Stimulated activated memory B cell treated with anti-CD40 and anti-IgM and Interleukin-4, amounts not matched to agents 10 μg/mL and 1 μg/mL and 100 μg/mL, for 72 hours (primary cell): ENCODE measurements at places on chromosomes 1 and 21.

GRCh38 chr1:243420946-243421685 lies 165.3 kb downstream of the SDCCAG8 start:
- no peak for ATAC-seq

DNA sequence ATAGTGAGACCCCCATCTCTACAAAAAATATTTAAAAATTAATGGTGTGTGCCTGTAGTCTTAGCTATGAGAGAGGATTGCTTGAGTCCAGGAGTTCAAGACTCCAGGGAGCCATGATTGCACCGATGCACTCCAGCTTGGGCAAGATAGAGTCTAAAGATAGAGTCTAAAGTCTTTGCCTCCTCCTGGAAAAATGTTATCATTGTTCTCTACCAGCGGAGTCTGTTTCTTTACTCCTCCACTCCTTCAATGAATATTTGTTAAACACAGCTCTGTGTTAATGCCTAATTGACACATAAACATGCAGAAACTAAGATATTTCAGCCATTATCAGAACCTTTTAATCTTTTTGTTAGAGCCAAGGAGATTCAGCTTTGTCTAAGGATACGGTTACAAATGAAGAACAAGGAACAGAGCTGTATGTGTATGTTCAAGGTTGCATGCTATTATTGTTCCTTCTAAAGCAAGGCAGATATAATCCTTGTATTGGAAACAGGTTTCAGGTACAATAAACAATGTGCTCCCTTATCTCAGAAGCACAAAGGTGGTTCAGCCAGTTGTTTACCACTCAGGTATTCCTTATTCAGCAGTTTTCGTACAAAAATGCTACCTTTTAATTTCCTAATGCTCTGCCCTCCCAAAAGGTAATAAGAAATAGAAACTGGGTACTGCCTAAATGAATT lies 15.4 kb downstream of the OVAAL start:
- ATAC-seq = no peak

GRCh38 chr1:117089996-117090395 lies 29.9 kb downstream of the TTF2 start:
- no peak for ATAC-seq

DNA sequence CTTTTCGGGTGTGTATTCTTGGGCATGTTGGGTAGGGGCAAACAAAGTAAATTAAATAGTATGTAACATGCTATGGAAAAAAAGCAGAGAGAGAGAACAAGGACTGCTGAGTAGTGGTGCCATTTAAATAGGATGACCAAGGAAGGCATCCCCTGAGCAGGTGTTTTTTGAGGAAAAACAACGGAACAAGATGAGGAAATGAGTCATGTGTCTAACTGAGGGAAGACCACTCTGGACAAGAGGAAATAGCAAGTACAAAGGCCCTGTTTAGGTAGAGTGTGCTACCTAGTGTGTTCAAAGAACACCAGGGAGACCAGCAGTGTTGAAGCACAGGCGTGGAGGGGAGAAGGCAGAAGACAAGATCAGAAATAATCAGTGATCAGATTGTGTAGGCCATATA lies 20.1 kb upstream of the GUCA2A start:
- no peak for ATAC-seq

DNA sequence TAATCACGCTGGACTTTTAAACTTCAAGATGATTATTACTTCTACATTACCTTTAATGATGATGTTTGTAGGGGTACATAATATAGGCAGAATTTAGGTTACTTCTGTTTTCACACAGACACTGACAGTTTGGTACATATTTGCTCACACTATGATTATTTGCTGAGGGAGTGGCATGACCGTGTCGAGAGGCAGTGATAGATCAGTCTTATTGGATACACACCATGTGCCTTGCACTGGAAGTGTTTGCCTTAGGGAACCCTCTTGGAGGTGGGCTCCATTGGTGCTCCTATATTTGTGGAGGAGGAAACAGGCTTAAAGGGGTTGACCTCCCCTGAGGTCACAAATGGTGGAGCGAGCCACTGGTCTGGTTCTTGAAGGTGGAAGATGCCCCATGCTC lies 132.1 kb downstream of the PRDM2 start:
- no peak for ATAC-seq

- no peak for ATAC-seq
Observed at GRCh38 chr1:112196731-112197130, 199.3 kb upstream of the CTTNBP2NL start.

GRCh38 chr21:29238053-29238966 lies 60.4 kb upstream of the BACH1 start:
- no peak for ATAC-seq

DNA sequence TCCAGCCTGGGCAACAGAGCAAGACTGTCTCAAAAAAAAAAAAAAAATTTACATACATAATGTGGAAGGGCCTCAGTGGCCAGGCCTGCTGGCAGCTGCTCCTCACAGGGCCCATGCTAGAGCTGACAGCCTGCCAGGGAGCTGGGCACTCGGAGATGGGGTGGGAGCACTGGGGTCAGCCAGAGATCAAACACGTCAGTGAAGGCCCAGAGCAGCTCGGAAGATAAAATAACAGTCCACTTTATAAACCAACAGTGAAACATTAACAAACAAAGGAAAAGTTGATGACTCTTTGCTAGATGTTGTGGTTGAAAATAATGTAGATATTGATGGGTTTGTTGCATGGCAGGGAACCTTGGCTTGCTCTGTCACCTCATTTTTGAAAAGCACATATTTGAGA lies 42.7 kb downstream of the ATP5PF start:
- ATAC-seq = no peak

DNA sequence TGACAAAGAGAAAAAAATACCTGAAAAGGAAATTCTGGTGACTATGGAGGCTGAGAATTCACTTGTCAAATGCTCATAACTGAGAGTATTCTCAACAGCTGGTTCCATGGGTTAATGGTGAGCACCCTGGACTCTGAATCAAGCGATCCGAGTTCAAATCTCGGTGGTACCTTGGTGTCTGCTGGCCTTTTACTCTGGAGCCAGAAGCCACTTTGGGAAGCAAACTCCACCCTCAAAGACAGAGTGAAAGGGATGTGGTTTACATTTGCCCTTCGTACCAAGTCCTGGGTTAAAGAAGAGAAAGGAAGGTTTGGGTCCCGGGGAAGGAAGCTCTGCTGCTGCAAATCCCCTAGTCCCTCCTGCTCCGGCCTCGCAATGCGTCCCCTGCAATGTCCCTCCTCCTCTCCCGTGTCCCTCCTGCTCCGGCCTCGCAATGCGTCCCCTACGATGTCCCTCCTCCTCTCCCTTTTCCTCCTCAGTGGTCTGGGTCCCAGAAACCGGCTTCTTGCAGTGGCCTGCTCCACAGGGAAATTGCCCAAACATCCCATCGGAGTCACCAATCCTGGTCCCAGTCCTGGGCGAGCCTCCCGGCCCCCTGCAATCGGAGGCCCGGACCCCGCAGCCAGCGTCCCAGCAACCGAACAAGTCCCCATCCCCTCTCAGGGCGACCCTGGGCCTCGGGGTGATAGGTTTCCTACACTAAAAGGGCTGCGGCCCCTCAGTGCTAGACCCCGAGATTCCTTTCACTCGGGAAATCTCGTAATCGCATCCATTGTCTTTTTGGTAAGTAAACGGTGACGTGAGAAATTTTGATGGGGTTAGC lies 129.4 kb downstream of the PPIAL4G start:
- no peak for ATAC-seq

DNA sequence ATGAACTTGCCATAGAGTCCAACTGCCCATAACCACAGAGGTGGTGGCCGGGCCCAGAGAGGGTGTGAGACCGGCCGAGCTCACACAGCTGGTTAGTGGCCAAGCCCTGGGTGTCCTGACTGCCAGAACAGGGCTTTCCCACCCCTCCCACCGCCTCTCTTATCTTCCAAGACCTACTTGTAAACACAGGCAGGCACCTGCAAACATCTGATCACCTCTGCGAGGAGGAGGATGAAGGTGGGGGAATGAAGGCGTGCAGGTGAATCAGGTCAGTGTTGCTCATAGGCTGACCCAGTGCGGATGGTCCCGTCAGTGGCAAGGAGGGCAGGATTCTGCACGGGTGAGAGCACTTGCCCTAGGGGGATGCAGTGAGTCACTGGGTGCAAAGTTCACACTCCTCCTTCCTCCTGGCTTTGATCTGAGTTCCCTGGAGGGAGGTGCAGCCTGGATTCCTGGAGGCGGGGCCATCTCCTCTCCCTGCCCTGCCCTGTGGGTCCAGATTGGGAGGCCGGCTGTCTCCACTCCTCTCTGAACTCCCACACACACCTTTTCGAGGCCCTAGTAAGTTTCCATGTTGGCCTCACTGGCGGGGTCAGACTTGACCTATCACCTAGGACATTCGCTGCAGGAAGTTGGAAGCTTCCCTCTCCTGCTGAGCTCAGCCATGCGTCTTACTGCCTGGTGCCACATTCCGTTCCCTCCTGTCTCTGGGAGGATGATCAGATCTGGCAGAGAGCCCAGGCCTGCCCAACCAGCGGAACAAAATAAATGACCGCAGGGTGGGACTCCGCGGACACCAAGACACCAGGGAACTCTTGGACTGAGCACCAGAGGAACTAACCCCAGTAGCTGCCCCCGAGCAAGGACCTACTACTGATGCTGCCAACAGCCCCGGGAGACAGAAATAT lies 7.3 kb downstream of the UQCRHL start:
- no peak for ATAC-seq

GRCh38 chr1:34864759-34865158 lies 5.2 kb upstream of the SMIM12 start:
- no peak for ATAC-seq

DNA sequence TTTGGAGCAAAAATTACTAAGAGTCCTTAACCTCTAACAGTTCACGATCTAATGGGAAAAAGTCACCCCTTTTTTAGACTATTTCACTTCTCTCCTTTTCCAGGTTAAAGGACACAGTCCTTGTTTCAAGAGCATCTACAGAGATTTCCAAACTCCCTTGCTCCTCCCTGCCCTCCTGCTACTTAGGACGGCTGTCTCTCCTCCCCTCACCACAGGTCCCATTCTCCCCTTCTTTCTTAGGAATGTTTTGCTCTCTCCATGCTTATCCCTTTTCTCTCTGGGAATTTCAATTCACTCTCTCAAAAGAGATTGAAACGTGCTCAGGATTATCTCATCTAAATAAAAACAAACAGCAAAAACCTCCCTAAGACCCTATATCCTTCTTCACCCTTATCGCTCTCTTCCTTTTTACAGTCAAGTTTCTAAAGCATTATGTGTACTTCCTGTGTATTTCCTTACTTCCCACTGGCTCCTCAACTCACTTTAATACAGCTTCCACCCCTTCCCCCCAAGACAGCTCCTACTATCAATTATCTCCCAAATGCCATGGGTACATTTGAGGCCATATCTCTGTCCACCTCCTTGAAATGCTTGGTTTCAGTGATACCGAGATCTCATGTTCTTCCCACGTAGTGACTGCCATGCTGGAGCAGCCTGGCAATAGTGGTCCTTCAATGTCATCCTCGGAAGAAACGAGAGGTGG lies 43.2 kb upstream of the ZNF281 start:
- ATAC-seq = no peak

DNA sequence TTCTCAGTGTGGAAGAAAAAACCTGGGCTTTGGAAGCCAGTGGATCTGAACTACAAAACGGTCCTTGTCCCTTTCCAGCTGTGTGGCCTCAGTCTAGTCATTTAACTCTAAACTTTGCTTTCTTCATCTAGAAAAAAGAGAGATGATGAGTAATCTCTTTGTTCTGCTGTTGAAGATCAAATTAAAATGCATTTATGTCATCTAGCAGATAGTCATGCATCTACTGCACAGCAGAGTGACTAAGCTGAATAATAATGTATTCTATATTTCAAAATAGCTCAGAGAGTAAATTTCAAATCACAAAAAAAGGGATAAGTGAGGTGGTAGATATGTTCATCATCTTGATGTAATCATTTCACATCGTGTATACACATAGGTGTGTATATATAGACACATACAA lies 473.2 kb downstream of the DSCAM start:
- no peak for ATAC-seq

DNA sequence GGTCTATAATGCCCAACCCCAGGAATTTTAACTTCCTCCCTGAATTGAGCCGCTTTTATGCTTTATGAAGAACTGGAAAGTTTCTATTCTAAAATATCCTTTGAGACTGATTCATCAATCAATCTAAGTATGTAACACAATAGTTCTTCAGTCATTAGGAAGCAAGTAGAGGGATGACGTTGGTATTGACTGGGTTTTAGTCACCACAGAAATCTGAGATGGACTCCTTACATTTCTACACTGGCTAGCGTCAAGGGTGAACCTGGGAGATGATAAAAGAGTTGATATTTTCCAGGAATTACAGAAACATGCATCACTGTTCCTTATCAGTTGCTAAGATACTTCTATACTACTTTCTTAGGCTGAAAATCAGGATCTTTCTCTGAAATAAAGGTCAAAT lies 308.0 kb downstream of the HMCN1 start:
- ATAC-seq = no peak

DNA sequence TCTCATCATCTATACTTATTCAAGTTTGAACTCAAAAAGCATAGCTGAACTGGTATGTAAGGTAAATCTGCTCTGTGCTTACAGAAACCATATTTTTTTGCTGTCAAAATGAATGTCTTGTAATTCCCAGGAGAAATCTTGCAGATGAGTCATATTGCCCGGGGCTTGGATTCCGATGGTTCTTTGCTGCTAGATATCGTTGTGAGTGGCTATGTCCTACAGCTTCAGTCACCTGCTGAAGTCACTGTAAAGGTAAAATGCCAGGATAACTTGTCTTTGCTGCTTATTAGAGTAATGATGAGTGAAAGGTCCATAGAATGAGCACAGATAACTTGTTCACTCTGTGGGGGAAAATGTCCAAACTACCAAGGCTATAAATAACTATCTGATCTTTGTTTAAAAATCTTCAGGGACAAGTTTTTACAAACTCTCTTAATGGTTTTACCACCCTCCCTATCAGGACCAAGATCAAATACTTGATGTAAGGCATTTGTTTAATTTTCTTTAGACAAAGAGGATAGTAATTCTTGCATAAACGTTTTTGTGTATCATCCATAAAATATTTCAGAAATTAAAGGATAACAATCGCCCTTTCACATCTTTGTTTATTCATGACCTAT lies 222.3 kb downstream of the TPR start:
- ATAC-seq = no peak

DNA sequence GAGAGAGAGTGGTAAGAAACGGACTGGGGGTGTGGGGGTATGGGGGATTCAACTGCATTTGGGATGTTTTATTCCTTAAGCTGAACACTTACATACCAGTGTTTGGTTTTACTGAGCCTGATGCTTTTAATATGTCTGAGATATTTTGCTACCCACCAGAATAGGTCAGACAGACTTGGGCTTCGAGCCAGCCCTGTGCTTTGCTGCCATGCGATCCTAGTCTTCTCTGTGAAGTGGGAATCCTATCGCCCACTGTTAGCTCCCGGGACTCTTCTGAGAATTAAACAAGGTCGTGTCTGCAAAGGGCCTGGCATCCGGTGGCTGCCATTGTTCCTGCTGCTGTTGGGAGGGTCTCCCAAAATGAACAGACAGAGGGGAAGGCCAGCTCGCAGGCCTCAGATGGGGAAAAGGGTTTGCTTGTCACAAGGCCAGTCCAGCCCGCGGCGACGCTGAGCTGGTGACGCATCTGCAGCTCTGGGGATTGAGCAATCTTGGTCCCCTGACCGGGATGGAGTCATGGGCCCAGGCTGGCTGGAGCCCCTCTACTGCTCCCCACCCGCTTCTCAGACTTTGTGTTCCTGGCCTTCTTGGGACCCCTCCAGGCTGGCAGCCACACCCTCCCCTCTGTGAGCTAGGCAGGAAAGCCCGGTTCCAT lies 26.9 kb upstream of the ECE1 start:
- ATAC-seq = no peak

GRCh38 chr1:73611681-73612080 lies 586.3 kb downstream of the LRRIQ3 start:
- ATAC-seq = no peak
